Left renal cortex interstitium (tissue), 4 donors: ENCODE measurements at places on chromosomes 3 and 15.

- no peak for DNase-seq
Measured at GRCh38 chr3:13708871-13709595, 160.1 kb downstream of the FBLN2 start.

DNA sequence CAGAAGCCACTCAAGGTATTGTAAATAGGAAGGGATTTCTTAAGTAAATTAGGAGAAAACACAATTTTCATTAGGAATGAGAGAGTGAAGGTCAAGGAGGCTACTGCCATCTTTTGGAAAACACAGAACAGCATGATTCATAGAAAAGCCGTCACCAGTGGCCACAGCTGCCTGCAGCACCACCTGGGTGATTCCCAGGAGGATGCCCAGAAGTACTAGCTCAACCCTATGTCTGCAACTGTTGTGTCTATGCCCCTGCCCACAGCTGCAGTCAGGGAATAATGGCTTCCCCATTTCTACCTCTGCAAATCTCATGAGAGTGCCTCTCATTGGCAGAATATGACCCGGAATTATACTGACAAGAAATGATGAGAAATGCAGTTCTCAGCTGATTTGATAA, 300.0 kb downstream of the IGSF11 start:
- DNase-seq, result no peak

GRCh38 chr3:81602781-81603180, 158.7 kb downstream of the GBE1 start:
- no peak for DNase-seq

DNA sequence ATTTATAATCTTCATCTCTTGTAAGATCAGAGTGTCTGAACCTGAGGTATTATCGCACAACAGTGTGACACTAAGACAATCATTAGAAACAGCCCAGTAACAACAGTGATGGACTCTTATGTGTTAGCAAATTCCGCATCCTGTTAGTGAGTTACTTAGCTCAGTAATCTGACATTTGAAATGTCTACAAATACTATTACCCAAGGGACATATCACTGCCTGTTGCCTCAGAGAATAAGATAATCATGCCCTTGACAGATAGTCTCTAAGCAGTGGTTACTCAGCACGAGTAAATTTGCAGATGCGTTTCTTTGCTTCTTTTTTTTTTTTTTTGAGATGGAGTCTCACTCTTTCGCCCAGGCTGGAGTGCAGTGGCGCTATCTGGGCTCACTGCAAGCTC, 13.4 kb upstream of the RTP1 start:
- no peak for DNase-seq

DNA sequence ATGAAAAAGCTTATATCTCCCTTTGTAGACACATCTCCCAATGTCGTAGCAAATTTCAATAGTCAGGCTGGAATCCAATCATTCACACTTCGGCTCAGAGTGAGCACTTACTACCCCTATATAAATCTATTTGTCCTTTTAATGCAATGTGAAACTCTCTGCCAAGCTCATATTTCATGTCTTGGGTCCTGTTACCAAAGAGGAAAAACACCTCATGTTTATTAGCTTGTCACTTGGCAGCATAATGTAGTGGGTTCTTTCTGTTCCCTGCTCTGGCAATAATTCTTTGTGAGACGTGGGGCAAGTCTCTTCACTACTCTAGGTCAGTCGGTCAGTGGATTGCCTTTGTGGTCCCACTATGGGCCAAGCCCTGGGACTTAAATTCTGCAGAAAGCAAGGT, 107.1 kb downstream of the SRGAP3 start:
- DNase-seq, result peak; percentile 85

DNA sequence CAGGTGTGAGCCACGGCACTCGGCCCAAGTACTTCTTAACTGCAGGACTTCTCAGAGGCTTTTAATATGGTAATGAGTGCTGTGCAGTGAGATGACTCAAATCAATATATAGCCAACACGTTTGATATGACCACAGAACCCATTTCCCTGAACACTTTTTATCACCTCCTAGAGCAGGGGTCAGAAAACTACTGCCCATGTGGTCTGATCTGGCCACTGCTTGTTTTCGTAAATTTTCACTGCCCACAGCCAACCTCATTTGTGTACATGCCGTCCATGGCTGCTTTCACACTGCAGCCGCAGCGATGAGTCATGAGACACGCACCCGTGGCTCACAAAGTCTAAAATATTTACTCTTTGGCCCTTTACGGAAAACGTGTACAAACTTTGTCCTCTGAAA, 179.2 kb downstream of the RORA start:
- no peak for DNase-seq

- no peak for DNase-seq
Measured at GRCh38 chr3:60386306-60386705, 864.9 kb downstream of the FHIT start.

DNA sequence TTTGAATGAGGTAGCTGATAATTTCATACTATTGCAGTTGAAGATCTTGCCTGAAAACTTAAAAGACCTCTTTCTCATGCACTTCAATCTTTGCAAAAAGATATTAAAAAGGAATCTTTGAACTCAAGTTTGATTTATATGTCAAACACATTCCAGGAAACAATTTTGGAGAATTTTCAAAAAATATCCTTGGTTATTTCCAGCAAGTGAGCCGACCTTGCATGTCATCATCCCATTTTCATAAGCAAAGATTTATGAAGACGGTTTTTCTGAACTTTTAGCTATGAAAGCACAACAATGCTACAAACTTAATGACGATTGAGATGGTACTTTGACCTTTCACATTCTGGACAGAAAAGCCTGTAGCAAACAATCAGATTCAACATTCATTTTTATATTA, 95.6 kb downstream of the RFX7 start:
- DNase-seq, result no peak

- DNase-seq, result no peak
Measured at GRCh38 chr15:81887912-81888311, 157.9 kb downstream of the MEX3B start.

- no peak for DNase-seq
Measured at GRCh38 chr15:74422652-74423430, 10.9 kb downstream of the SEMA7A start.

GRCh38 chr3:184795522-184796190, 16.3 kb upstream of the VPS8 start:
- peak; percentile 57 for DNase-seq

GRCh38 chr15:38627689-38628277, 63.2 kb upstream of the RASGRP1 start:
- no peak for DNase-seq

DNA sequence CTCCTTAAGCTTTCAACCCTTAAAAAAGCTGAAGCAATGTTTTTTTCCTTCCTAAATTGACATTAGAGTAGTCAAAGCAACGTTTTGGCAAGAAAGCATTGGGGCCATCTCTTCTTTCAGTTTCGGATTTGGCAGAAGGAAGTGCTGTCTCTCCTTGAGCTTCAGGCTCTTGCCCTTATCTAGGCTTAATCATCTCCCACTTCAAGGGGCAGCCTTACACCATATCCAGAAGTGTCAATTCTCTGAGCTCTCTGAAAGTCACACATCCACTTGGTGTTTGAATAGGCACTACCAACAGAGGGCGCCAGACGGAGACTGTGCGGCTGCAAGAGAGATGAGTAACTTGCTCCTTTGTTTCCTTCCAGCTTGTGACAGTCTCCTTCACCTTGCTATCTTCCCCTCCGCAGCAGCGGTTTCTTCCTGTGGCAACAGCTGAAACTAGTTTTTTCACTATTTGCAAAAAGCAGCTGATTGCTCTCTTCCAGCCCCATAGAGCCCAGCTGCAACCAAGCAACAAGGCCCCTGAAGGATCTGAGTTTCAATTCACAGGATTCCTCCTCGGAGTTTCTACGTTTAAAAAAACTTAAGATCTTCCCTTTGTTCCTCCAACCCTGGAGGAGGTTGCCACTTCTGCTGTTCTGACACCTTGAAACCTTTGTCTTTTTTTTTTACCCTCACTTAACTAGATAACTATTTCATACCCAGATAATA, 147.0 kb upstream of the SLCO3A1 start:
- DNase-seq, result no peak

DNA sequence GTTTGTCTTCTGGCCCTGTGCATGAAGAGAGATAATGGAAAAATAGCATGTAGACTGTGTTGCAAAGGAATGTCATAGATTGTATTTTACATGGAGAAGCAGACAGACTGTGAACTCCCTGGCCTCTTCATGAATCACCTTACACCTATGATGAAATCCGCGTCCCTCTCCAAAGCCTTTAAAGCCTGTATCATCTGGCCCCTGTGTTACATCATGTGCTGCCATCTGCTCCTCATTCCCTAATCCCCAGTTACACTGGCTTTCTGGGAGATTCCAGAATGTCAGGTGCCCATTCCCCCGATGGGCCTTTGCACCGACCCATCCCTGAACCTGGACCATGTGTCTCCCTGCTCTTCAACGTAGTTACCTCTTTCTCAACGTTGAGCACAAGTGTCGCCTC, 190.8 kb downstream of the ADAMTSL3 start:
- DNase-seq, result no peak

GRCh38 chr3:134602440-134602814, 48.4 kb downstream of the KY start:
- DNase-seq, result no peak

- no peak for DNase-seq
Measured at GRCh38 chr3:62911526-62911925, 36.3 kb upstream of the CADPS start.

DNA sequence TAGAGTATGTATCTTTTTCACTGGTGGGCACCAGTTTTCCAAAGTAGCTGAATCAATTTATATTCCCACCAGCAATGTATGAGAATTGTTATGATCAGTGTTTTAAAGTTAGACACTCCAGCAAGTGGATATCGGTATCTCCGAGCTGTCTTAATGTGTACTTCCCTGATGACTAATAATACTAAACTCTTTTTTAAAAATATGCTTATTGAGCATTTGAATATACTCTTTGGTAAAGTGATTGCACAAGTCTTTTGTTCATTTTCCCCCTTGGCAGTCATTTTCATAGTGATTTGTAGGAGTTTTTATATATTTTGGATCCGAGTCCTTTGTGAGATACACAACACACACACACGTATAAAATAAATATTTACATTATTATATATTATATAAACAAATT, 12.5 kb upstream of the FEM1B start:
- no peak for DNase-seq

DNA sequence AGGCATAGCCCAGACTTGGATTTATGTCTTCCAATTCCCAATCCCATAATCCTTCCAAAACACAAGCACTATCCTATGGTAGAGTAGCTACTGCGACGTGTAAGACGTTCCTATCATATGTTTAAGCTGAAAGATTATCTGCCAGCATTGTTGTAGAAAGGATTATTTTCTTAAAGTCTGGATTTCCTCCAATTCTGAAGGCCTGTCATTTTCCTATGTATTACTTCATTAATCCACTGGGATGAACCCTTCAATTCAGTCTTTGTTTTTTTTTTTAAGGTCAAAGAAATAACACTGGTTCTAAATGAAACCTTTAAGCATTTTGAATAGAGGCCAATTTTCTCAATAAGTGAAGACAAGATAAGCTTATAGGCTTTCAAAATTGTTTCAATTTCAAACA, 289.0 kb downstream of the SLC9A9 start:
- no peak for DNase-seq

GRCh38 chr3:34357461-34357860, 559.0 kb downstream of the PDCD6IP start:
- no peak for DNase-seq

DNA sequence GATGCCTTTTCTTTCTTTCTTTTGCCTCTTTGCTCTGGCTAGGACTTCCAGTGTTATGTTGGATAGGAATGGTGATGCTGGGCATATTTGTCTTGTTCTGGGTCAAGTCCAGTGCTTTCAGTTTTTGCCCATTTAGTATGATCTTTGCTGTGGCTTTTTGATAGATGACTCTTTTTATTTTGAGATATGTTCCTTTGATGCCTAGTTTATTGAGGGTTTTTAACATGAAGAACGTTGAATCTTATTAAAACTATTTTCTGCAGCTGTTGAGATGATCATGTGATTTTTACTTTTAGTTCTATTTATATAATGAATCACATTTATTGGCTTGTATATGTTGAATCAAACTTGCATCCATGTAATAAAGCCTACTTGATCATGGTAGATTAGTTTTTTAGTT, 363.8 kb upstream of the RASGRP1 start:
- DNase-seq, result no peak

DNA sequence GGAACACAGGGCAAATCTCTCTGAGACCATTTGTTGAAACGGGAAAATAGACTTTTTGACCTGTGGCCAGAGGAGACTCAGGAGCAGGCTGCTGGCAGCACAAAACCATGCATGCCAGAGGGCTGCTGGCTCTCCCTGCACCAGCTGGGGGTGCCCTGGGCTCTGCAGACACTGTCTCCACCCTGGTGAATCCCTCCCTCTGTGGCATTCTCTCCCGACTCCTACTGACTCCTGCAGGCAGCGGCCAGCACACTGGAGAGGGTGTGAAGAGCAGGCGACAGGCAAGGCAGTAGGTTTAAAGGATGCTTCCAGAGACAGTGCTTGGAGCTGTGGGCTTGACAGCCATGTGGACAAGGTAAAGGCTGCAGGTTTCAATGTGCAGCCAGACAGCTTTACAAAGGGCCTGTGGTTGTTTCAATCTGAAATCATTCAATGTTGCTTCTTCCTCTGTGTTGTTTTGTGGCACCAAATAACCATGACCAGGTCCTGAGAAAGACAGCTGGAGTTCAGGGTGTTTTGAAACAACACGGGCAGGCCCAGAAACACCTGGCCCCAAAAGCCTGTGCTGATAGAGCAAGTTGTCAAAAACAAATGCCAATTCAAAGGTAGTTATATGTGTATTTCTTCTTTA, 431.0 kb upstream of the ATP10A start:
- DNase-seq, result no peak

- no peak for DNase-seq
Measured at GRCh38 chr3:182092662-182093262, 381.0 kb downstream of the SOX2 start.

GRCh38 chr3:170162630-170163029, 18.9 kb downstream of the PHC3 start:
- no peak for DNase-seq

- DNase-seq, result no peak
Measured at GRCh38 chr3:16866571-16866970, 18.2 kb upstream of the PLCL2 start.

DNA sequence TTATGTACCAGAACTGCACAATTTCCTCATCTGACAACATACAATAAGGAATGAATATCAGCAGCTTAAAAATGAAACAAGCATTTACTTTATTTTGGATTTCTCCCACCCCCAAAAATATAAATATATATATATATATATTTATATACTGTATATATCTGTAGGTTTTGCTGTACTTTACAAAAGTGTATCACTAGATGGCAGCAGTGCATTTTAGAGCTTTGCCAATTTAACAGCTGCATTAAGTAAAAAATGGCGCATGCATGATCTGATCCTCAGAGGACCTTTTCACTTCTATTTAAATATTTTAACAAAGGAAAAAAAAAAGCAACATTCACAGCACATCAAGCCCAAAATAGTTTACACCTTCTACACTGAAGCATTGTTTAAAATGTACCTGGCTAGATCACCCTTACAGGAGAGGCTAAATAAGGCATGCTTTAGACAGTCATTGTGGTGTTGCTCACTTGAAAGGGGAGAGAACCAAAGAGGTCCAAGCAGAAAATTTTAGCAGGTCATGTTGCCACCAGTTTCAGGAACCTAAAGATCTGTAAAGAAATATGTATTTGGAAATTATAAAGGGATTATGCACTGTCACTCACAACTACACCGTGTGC, 72.6 kb downstream of the NPTN start:
- peak; percentile 74 for DNase-seq

- DNase-seq, result no peak
Measured at GRCh38 chr3:173711619-173712018, 314.1 kb downstream of the NLGN1 start.
